ENCODE measurements at places on chromosomes 1 and 21. TPM values are rescaled to one million over a fixed set of nuclear protein-coding genes. Genes with fewer than 3 reads are reported as not detected.

GRCh38 chr1:1437033-1437903, 1.8 kb downstream of the VWA1 start:
- DNase-seq, result no peak

DNA sequence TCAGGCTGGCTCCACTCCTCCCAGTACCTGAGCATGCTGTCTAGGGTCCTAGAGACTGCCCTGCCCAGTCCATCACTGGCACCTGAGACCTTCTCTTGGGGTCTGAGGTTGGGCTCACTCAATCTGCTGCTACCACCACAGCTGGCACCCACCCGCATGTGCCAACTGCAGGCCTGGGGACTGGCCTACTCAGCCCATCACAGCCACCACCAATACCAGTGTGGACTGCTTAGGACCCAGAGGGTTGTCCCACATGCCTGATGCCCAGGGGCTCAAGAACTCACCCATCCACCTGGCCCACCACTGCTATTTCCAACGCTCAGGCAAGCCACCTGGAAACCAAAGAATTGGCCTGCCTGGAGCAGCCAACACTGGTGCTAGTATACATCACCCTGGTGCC, 63.5 kb downstream of the CYP4B1 start:
- DNase-seq, result no peak

- no peak for DNase-seq
Measured at GRCh38 chr1:2972879-2973575, 48.2 kb upstream of the ACTRT2 start.

- no peak for DNase-seq
Measured at GRCh38 chr1:30700528-30701257, 22.7 kb downstream of the MATN1 start.

S100A4 gene
- total RNA-seq, result 299 TPM

SLC30A2 gene
- total RNA-seq, result not detected

DNA sequence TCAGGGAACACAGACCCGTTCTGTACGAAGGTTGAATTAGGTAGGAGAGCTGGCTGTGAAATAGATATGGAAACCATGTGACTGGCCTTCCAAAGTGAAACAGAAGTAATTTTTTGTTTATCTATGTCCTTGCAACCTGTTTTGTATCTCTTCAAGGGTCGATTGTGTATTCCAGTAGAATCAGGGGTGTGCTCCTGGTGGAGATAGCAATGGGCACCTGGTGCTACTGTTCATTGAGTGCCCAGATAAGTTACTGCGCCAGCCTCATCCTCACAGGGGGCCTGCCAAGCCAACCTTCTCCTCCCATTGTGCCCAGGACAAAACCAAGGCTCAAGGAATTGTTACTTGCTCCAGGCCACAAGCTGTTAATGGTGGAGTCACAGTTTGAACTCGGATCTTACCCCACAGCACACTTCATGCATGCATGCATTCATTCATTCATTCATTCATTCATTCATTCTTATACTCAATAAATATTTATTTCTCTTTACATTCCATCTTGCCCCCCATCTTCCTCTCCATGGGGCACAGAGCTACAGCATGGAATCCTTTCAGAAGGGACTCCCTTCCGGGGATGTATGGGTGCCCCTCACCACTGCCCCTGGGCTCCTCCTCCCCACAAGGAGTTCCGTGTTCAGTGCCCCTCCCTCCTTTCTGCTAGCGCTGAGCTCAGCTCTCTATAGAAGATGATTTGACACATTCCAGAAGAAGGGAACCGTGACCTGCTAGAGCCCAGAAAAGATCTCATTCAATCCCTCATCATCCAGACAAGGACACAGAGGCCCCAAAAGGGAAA, 24.0 kb downstream of the ADORA1 start:
- no peak for DNase-seq

DNA sequence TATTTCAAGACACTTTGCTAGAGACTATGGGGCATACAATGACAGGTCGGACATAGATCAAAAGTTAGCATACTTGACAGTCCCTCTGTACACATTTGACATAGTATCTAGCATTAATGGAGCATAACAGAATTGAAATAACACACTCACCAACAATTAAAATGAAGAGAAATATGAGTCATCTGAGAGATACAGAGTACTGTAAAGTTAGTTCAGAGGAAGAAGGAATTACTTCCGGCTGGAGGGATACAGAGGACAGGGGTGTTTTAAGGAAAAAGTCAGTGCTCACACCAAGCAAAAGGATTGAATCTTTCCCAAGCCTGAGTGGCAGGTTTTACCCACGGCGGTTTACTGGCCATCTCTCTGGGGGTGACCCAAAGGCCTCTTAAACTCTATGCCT, 2.4 kb downstream of the ZMYND12 start:
- DNase-seq, result no peak

DNA sequence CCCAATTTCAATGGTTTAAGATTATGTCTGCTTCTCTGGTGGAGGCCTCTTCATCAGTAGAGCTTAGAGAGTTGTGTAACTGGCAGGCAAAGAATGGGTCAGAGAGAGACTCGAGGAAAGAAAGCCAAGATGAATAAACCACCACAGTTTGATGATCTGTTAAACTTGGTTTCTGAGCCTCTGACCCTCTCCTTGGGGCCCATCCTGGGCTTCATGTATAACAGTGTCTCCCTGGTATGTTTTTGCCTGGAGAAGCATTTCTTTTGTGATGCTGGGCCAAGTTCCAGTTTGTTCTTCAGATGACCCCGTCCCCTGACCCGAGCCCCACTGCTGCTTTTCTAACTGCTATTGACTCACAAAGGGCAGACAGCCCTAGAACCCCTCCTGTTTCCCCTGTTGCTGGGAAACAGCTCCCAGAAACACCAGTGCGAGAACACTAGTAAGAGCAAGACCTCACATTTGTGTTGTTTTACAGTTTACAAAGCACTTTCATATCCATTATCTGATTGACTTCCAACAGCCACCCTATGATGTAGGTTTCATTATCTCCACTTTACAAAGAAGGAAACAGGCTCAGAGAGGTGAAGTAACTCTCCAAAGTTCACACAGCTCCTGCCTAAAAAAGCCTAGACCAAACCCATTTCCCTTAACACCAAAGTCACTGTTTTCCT, 9.0 kb downstream of the CD2 start:
- DNase-seq, result no peak

DNA sequence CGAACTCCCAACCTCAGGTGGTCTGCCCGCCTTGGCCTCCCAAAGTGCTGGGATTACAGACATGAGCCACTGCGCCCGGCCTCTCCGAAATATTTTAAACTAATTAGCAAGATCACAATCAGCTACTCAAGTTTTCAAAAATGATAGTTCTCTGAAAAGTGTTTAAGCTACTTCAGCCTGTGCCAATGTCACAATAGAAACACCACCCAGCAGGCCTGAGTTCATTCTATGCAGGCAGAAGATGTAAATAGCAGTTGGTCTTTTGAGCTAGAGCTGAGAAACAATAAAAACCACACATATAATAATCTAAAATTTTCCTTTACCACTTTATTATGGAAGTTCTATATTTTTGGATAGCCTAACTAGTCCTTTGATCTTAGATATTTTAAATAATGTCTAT, 96.1 kb downstream of the LRRC40 start:
- no peak for DNase-seq

DISC1 gene
- total RNA-seq, result 19.8 TPM

GRCh38 chr21:36909901-36910561, 56.4 kb downstream of the HLCS start:
- DNase-seq, result no peak

- peak; percentile 57 for DNase-seq
Measured at GRCh38 chr1:230917284-230918135, 49.2 kb upstream of the C1orf198 start.

TAS1R3 gene
- 3.4 TPM for total RNA-seq

GRCh38 chr21:37797403-37797802, 118.9 kb downstream of the KCNJ6 start:
- DNase-seq, result no peak

DNA sequence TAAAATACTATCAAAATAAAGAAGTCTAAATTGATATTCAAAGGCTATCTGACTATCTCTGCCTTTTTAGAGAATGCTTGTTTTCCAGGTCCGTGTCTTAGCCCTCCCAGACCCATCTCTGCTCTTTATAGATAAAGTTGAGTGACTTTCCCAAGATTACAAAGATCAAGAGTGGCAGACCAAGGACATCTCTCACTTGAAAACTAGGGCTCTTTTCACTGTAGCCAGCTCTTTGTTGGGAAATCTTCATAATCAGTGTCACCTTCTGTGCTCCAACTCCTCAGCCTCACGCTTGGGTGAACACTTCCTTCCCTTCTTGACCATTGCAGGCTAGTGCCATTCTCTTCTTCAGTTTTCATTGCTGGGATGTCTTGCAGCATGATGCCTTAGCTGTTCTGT, 211.1 kb downstream of the PBX1 start:
- no peak for DNase-seq

OR2L3 gene
- not detected for total RNA-seq

RAB42 gene
- not detected for total RNA-seq

GRCh38 chr1:84425150-84425896, 27.0 kb downstream of the DNASE2B start:
- DNase-seq, result no peak

GRCh38 chr1:194133152-194133551, 946.7 kb upstream of the B3GALT2 start:
- DNase-seq, result no peak

SOD1 gene
- 161 TPM for total RNA-seq

GRCh38 chr1:175877939-175878737, 134.7 kb upstream of the TNR start:
- no peak for DNase-seq

NTMT2 gene
- total RNA-seq, result not detected

SLC22A15 gene
- total RNA-seq, result 0.08 TPM

GRCh38 chr21:37208056-37208721, 58.9 kb downstream of the VPS26C start:
- no peak for DNase-seq

ACKR1 gene
- total RNA-seq, result not detected

GRCh38 chr1:151783796-151784195, 6.5 kb downstream of the TDRKH start:
- DNase-seq, result no peak
